Activated naive CD4-positive, alpha-beta T cell (primary cell): ENCODE measurements at places on chromosomes 2 and 18.

- DNase-seq, result no peak
Observed at GRCh38 chr2:223674998-223675609, 72.9 kb upstream of the SCG2 start.

- DNase-seq, result no peak
Observed at GRCh38 chr2:176178038-176178756, 10.3 kb upstream of the HOXD1 start.

- DNase-seq, result no peak
Observed at GRCh38 chr2:192500550-192501200, 305.9 kb upstream of the TMEFF2 start.

DNA sequence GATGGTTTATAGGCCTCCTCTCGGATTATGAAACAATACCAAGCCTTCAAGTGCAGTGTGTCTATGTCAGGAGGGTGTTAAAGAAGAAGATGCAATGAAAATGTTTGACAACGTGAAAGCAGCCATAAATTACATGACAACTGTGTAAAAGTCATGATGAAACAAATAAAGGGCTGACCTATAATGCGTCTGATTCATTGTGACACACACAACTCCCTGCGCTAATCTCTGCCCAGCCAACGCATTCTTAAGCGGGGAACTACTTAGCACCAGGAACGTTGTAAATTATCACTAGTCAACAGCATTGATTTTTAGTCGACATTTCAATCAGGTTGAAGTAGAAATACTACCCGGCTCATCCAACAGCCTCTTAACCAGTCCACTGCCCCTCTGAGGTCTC, 26.8 kb downstream of the BCL11A start:
- no peak for DNase-seq

- no peak for DNase-seq
Observed at GRCh38 chr2:110969696-110970095, 151.0 kb upstream of the BCL2L11 start.

- DNase-seq, result no peak
Observed at GRCh38 chr2:182283512-182283911, 143.3 kb downstream of the PDE1A start.

DNA sequence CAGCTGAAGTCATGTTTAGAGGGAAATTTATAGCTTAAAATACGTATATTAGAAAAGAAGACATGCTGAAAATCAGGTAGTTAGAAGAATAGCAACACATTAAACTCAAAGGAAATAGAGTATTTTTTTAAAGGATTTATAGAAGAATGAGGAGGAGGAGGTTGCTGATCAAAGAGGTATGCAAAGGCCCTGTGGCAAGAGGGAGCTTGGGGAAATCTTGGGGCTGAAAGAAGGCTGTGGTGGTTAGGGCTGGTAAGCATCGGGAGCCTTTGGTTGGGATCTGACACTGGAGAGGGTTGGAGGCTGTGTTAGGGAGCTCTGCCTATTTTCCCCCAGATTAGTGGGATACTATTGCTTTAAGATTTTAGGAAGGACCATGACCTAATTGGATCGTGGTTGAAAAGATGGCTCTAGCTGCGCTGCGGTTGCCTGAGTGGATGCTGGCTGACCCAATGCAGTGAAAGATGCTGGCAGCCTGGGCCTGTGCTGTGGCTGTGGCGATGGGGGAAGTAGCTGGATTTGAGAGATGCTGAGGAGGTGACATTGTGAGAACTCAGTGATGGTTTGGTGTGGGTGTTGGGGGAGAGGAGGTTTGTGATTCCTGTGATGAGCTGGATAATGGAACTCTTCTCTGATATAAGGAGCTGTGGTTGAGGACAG, 11.7 kb downstream of the DGKD start:
- DNase-seq, result no peak

GRCh38 chr2:204049635-204050034, 113.1 kb downstream of the ICOS start:
- no peak for DNase-seq

GRCh38 chr18:45687621-45688020, 36.4 kb upstream of the SLC14A1 start:
- DNase-seq, result no peak

GRCh38 chr2:215784371-215784783, 229.0 kb downstream of the MREG start:
- no peak for DNase-seq

GRCh38 chr2:69954084-69954483, 7.3 kb downstream of the ASPRV1 start:
- no peak for DNase-seq
